ENCODE measurements at places on chromosomes 12 and 14. TPM values are rescaled to one million over a fixed set of nuclear protein-coding genes. Genes with fewer than 3 reads are reported as not detected.

Gene MIPOL1
- total RNA-seq = 13.5 TPM

Gene OR6C2
- total RNA-seq = not detected

Gene PIANP
- total RNA-seq = not detected

Gene NGB
- not detected for total RNA-seq

Gene TAS2R9
- not detected for total RNA-seq

Gene LRTM2
- not detected for total RNA-seq

Gene RTL1
- not detected for total RNA-seq

Gene GPR162
- 1.1 TPM for total RNA-seq

Gene OAS2
- total RNA-seq = 5.0 TPM

Gene IAPP
- total RNA-seq = not detected

Gene A2ML1
- 0.72 TPM for total RNA-seq

Gene TSPAN19
- not detected for total RNA-seq

Gene TIMM9
- total RNA-seq = 19.0 TPM

Gene NOVA1
- under 0.01 TPM for total RNA-seq

Gene SPX
- 0.29 TPM for total RNA-seq

Gene NTN4
- 16.3 TPM for total RNA-seq

Gene TEX22
- not detected for total RNA-seq

Gene RNASE1
- 0.43 TPM for total RNA-seq

Gene C12orf54
- total RNA-seq = not detected

Gene KRT73
- not detected for total RNA-seq

Gene CDH24
- total RNA-seq = 3.1 TPM

Gene ABCC9
- total RNA-seq = 0.22 TPM

Gene RHEBL1
- 1.6 TPM for total RNA-seq

Gene SYNJ2BP
- total RNA-seq = 22.5 TPM

Gene PAPOLA
- 140 TPM for total RNA-seq

Gene CACNA1C
- total RNA-seq = 3.6 TPM

Gene GYS2
- not detected for total RNA-seq

Gene KERA
- not detected for total RNA-seq

Gene DAO
- not detected for total RNA-seq

Gene PTGDR
- total RNA-seq = under 0.01 TPM
